ENCODE measurements at places on chromosomes 3 and 15.

GRCh38 chr3:191414286-191414685, 46.7 kb upstream of the PYDC2 start:
- DNase-seq, result no peak

- no peak for DNase-seq
Observed at GRCh38 chr3:133709139-133709750, 36.9 kb upstream of the TF start.

- DNase-seq, result no peak
Observed at GRCh38 chr15:78083687-78084448, 6.4 kb upstream of the TBC1D2B start.

GRCh38 chr3:60240492-60240891, 1010.8 kb downstream of the FHIT start:
- no peak for DNase-seq

DNA sequence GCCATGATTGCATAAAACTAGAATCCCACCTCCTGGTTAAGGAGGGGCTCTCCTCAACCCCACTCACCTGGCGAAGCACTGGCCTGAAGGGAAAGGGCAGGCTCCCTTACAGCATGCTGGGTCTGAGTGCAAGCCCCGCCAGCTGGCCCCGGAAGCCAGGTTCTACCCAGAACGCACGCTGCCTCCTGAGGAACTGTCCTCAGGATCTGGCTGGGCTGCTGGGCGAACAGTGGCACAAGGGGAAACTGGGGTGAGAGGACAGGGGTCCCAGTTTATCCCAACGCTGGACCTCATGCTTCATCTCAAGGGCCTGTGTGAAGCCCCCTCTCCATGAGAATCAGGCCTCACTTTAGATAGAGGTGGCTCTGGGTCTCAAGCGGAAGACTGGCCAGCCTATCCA, 47.5 kb downstream of the NUP210 start:
- DNase-seq, result no peak

DNA sequence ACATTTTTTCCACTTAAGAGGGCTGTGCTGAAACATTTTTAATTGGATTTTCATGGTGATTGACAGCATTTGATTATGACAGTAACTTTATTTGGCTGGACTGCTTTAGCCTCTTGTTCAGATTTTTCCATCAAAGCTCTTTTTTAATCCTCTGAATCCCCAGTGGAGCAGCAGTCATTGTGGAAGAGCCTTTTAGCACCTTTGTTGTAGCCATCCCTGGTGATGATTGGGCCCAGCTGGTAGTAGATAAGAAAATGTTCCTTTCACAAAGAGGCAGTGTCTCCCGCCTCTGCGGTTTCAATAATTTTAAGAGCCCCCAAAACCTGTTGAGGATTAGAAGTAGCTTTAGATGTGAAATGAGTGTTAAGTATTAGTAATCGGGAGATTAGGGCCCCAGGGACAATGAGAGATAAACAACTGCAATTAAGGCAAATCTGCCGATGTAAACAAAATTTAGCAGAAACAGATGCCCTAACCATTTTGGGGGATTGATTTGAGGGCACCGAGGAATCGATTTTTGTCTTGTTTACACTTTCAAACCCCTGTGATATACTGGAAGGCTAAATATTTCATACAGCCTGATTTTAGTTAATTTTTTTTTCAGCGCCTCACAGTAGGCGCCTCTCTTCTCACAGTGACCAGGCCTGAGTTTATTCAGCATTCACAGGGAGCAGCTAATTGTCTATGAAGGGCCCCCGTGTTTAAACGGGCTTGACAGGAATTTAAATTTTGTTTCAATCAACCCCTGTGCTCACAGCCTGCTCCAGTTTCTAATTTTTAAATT, 43.2 kb upstream of the SKOR1 start:
- DNase-seq, result no peak

GRCh38 chr15:69760890-69761568, 308.4 kb downstream of the RPLP1 start:
- DNase-seq, result peak; percentile 55

DNA sequence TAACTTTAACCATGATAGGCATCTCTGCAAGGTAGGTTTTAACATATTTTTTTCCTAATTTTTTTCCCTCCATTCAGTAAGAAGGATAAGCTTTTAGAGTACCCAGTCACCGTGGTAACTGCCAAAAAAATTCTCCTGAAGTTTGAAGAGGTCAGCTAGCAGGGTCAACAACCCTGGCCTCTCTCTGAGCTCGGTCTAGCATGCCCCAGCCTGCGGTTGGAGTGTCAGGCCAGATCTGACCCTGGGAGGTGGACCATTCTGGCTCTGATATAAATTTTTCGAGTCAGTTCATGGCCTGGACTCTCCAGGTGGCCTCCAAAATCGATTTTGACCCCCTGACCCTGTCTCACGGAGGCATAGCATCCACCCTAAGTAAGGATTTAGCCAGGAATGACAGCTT, 29.7 kb downstream of the SOX2 start:
- DNase-seq, result no peak

DNA sequence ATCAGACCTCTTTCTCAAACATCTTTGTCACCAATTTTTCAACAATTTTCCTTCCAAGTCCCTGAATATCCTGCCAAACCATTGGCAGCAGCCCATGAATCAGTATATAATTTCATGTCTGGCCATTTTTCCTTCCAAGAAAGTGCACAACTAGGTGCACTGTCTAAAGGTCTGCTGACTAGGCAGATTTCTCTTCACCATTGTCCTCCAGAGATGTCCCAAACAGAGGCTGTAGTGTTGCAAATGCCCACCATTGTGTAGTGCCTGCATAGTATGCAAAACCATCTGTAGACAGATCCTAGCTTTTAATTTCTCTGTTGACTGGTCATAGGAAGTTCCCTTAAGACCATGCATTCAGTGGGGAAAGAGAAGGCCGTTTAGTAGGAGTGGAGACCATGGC, 25.0 kb upstream of the GOLGA6L2 start:
- no peak for DNase-seq

DNA sequence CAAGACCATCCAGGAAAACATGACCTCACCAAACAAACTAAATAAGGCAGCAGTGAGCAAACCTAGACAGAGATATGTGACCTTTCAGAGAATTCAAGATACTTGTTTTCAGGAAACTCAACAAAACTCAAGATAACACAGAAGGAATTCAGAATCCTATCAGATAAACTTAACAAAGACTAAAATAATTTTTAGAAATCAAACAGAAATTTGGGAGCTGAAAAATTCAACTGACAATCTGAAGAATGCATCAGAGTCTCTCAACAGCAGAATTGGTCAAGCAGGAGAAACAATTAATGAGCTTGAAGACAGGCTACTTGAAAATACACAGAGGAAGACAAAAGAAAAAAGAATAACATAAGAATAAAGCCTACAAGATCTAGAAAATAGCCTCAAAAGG, 55.6 kb downstream of the MYO9A start:
- DNase-seq, result no peak

DNA sequence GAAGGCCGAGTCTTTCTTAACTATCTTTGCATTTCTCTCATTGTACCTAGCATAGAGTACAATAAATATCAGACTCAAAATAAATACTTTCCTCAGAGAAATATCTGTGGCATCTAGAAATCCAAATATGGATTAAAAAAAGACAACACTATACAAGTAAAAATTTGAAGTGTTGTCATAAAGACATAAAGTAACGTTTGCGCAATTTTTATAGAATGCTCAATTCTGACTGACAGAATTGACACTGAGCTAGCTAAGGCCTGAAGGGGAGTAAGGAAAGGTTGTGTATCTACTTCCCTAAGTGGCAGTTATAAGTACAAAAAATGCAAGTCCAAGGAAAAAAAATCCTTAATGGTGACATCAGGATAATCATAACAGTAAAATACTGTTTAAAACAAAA, 1.1 kb downstream of the SEC11A start:
- no peak for DNase-seq

DNA sequence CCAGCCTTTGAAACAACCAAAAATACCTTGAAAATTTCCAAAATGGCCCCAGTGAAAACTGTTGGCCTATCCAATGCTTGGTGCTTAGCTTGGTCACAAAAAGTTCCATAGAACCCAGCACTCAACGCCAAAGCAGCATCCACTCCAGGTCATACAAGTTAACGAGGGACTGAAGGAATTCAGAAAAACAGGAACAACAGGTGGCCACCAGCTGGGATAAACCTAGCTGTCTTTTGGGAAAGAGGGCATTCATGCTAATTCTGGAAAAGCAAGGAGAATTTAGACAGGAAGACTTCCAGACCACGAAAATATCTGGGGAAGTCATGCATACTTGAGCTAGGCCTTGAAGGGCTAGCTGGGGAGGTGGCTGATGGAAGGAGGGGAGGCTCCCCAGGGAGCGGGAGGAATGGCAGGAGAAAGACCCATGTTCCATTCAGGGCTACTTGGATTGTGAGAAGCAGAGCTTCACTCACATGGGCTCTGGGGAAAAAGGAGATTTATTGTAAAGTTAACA, 28.6 kb downstream of the COLQ start:
- DNase-seq, result no peak

DNA sequence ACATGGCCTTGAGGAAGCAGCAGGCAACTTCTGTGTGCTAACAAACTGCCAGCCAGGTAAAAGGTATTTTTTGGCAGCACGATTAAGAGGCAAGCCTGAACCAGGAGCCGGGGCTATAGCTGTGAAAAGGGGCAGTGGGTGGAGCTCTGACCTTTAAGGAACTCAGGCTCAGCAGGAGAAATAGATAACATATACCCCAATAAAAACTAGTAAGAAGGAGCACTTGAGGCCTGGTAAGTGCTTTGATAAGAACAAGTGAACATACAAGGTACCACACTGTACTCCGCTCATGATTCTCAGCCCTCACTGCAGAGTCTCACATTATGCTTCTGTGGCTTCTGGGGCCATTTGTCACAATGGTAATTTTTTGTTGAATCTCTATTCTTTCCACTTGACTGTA, 5.4 kb downstream of the FYCO1 start:
- no peak for DNase-seq

GRCh38 chr3:44284949-44285348, 43.3 kb downstream of the TOPAZ1 start:
- no peak for DNase-seq

GRCh38 chr15:74889883-74890664, at the start of gene MPI:
MPI (plus strand) TSS chr15:74890042; CDS start chr15:74890074, 32 bp downstream.
- peak; percentile 75 for DNase-seq

DNA sequence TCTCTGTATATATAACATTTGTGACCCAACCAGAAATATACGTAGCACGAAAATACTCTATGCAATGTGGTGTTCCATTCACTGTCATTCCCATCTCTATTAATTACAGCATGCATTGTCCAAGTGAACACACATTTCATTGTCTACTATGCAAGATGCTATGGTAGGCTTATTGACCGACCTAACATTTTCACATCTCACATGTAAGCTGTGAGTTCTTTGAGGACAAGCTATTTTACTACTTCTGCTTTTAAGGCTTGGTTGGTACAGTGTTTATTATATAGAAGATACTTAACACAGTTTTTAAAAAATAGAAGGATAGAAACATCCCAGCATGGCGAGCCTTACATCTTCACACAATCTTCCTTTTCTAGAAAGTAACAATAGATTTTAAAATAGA, 164.4 kb downstream of the KLHL25 start:
- no peak for DNase-seq

DNA sequence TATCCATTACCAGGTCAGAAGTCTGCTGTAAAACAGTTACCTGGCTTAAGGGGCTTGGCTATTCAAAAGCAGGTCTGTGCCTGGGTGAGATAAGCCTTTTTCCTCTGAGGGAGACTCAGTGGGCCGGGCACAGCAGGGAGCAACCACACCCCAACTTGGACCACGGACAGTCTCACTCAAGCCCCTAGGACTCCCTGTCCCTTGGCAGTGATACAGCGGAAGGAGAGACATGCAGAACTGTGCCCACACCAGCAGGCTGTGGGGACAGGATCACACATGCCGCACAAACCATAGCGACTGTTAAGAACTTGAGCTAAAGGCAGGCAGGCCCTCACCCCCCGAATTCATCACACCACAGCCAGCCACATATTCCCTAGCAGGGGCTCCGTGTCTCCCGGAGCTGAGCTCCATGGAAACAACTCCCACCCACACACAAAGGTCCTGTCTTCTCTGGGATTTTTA, 2.8 kb upstream of the GP5 start:
- DNase-seq, result no peak

DNA sequence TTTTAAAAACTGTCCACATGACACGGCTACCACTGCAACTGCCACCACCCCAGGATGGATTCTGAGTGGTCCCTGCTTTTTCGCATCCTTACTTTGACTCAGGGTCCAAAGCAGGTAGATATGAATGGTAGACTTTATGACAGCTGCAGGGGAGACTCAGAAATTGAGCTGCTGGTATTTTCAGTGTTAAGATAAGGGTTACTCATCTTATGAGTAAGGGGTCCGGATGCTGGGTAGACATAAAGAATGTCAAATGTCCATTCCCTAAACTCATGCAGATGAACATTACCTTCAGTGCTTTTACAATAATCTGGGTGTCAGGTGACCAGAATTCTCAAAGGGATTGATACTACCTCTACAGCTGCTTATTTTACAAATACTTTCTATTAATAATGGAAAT, 25.9 kb upstream of the BBX start:
- no peak for DNase-seq

GRCh38 chr3:22322861-22323260, 571.9 kb upstream of the ZNF385D start:
- DNase-seq, result no peak

GRCh38 chr15:40595219-40595618, 1.2 kb downstream of the KNL1 start:
- no peak for DNase-seq

- no peak for DNase-seq
Observed at GRCh38 chr3:134407239-134407625, 33.0 kb upstream of the AMOTL2 start.

DNA sequence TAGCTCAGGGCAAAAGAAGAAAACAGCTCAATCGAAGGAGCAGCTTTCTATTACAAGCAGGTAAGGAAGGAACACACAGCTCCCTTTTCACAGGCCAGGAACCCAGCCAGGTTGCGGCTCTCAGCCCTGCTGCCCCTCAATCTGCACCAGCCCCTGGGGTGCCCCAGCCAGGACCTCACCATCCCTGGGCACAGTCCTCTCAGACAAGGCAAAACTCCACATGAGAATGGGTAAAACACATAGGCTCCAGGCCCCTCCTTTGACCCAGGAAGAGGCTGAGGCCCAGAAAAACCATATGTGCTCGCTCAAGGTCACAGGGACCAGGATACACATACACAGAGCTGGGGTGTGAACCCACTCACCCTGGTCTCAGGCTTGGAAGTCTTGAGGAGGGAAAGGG, 178.7 kb upstream of the TLE3 start:
- DNase-seq, result no peak

GRCh38 chr3:164351131-164351530, 727.2 kb downstream of the SI start:
- DNase-seq, result no peak

DNA sequence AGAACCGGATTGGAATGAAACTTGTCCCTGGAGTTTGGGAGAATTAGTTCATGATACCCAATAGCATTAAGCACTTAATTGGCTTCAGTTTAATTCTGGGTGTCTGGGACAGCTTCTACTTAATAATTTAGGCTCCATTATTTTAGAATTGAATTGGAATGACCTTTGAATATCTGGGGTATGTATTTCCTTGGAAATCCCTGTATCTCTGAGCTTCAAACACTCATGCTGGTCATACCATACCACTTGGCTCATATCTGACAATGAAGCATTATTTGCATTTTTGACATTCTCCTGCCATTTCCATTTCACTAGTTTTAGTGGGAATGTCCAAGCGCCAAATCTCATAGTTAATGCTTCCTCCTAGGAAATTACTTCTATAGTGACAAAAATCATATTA, 393.1 kb downstream of the DIPK2A start:
- DNase-seq, result no peak

- DNase-seq, result no peak
Observed at GRCh38 chr15:41523097-41523496, 9.5 kb upstream of the LTK start.

All from tibial nerve (tissue), 4 donors.